AG04450 (cell line): ENCODE measurements at places on chromosomes 12 and 14. TPM values are rescaled to one million over a fixed set of nuclear protein-coding genes. Genes with fewer than 3 reads are reported as not detected.

- peak; percentile 83 for DNase-seq
Measured at GRCh38 chr12:93174048-93174447, 203.7 kb upstream of the NUDT4 start.

DNA sequence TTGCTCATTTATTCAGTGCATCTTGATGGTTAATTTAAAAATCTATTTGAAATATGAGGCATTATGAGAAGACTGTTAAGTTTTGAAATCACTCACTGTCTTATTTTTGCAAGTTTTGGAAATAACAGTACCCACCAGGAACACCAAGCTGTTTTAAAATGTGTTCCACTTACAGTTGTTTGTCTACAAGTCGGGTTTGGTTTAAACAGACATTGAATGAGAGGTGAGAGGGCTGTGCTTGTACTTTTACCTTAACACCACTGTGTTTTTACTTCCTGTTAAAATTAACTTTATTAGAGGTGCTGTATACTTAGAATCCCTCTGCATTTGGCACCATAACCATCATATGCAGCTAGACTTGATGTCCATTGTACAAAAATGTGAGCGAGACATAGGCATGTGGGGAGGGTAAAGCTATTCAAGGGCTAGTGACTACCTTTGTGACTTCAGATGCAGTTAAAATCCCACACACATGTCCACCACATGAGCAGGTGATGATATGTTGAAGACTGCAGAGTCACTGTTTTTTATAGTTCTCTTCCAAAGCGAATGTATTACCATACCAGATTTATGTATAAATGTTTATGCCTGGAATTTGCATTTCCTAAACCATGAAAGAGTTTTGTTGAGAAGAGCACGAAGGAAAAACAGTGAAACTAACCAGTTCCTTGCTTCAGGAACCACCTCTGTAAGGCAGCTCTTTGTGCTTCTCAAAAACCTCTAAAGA is 12.9 kb downstream of the ELK3 start:
- DNase-seq = no peak

- no peak for DNase-seq
Measured at GRCh38 chr12:114213055-114213581, 192.8 kb downstream of the TBX5 start.

The ZNF268 gene
- 16.1 TPM in 2 replicates for polyA plus RNA-seq

DNA sequence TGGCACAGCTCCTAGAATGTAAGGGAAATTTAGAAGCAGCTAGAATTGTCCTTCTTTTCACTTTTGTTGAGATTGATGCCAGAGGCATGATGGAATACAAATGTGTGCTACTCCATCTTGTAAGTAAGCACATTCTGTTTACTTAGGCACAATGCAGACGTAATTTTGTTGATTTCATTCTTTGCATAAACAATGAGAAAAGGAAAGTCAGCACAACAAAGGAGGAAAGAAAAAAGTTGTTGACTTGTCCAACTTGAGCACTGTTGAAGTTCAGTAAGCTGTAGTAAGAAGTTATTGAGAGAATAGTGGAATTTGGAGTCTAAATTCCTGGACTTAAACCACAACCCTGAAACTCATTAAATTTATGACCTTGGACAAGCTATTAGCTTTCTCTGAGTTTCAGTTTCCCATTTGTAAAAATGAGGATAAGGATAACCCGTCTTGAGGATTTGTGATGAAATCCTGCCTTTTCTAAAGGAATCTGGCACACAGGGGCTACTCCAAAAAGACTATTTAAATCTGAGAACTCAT is 19.4 kb upstream of the CNTN1 start:
- no peak for DNase-seq

DNA sequence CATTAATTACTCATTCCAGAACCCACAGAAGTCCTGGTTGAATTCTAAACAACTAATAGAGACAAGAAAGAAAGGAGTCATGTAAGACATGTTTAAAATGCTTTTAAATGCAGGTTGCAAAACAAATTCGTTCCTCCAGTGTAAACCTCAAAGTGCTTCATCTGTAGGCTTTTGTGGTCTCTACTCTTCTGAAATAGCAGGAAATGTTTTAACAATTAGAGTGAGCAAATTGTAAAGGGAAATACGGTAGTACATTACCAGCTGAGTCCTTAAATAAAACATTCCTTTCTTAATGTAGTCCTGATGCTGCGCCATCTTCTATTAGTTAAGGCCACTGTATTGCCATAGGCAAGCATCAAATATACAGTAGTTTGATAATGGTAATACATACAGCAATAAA is 1934.2 kb upstream of the SEL1L start:
- no peak for DNase-seq

- DNase-seq = no peak
Measured at GRCh38 chr12:13141686-13142085, 38.2 kb upstream of the GSG1 start.

DNA sequence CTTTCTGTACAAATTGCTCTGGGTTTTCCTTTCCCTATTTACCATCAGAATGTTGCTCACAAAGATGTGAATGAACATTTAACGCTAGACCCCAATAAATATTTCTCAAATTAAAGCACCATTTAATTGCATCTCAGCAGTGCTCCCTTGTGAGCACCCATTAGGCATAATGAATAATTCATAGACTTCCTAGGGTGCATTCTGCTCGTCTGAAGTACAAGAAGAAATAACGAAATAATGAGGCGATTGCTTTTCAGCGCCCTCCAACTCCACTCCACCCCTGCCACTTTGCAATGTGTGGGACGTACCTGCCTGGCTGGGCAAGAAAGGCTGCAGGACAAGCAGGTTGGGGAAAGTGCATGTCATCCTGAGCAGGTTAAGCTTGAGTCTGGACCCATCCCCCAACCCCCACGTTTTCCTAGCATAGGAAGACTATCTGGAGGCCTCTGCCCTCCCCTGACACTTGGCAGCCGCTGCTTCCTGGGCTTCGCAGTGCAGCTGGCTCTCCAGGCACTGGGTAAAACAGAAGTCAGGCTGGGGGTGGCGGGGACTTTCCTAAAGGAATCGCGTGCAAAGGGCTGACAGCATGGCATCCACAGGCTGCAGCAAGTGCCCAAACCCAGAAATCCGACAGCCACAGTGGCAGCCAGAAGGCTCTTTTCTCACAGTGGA is 253.7 kb downstream of the DUSP6 start:
- no peak for DNase-seq

DNA sequence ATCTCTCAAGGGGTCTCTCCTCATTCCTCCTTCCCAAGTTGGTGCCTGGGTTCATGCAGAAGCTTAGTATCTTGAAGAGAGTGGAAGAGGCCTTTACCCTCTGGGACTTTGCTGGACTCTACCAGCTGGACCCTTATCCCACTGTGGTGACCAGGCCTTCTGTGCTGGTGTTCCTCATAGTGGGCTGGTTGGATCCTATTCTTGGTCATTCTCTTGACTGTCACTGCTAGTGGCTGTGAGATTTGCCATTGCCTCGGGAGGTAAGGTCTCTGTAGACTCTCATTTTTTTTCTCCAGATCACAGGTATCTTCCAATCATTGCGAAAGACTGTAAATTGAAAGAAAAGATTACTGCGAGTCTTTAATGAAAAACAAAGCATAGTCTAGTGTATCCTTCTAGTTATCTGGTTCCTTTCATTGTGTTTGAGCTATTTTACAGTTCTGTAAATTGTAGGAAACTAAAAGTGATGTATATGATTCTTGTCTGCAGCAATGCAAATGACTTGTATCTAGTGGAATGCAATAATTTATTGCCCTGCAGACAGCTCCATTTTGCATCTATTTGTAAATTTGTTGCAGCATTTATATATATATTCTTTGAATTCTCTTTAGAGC is 217.9 kb downstream of the AEBP2 start:
- DNase-seq = no peak

GRCh38 chr12:92408072-92408900 is 262.6 kb upstream of the BTG1 start:
- DNase-seq = no peak

GRCh38 chr12:109494348-109494881 is 17.0 kb downstream of the UBE3B start:
- DNase-seq = no peak

- no peak for DNase-seq
Measured at GRCh38 chr14:73290279-73290678, 53.0 kb downstream of the PAPLN start.

The PRH2 gene
- 0.16 TPM in 1 of 2 replicates, not detected in the other for polyA plus RNA-seq

GRCh38 chr14:84003346-84003745 is 1526.6 kb upstream of the FLRT2 start:
- DNase-seq = no peak

GRCh38 chr12:2949411-2949810 is 9.8 kb upstream of the TEAD4 start:
- no peak for DNase-seq

The TAS2R13 gene
- polyA plus RNA-seq = 0.10 and 0.16 TPM in 2 replicates

GRCh38 chr14:64958201-64958600 is 13.9 kb downstream of the RAB15 start:
- DNase-seq = no peak

GRCh38 chr12:48794870-48795269 is 6.0 kb upstream of the ADCY6 start:
- DNase-seq = no peak

- DNase-seq = no peak
Measured at GRCh38 chr12:98513379-98514322, 1.7 kb upstream of the TMPO start.

GRCh38 chr12:81022531-81022930 is 55.3 kb upstream of the ACSS3 start:
- DNase-seq = no peak

The TRHDE gene
- 71.1 and 90.7 TPM in 2 replicates for polyA plus RNA-seq

DNA sequence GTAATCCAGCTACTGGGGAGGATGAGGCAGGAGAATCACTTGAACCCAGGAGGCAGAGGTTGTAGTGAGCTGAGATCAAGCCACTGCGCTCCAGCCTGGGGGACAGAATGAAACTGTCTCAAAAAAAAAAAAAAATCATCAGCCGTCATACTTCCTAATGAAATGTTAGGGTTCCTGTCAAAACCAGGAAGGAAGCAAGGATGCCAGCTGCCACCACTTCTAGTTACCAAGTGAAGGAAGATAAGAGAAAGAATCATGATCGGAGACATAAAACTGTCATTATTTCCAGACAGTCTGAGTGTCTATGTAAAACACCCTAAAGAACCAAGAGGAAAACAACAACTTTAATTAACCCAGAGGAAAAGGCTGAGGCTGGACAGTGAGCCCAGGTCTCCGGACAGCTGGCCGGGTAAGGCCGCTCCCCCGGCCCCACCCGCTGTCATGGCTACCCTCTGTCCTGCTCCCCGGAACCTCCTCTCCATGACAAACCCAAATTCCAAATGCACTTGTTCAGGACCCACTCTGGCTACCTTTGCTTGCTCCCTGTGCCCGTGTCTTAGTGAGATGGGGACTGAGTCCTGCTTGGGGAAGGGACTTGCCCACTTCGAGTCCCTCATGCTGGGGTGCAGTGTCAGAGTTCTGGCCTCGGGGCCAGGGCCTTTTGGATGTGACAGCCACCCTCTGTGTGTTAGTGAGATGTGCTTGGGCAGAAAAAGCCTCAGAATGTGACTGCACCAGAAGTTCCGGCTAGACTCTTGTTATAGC is 29.0 kb downstream of the SLC6A12 start:
- DNase-seq = no peak

DNA sequence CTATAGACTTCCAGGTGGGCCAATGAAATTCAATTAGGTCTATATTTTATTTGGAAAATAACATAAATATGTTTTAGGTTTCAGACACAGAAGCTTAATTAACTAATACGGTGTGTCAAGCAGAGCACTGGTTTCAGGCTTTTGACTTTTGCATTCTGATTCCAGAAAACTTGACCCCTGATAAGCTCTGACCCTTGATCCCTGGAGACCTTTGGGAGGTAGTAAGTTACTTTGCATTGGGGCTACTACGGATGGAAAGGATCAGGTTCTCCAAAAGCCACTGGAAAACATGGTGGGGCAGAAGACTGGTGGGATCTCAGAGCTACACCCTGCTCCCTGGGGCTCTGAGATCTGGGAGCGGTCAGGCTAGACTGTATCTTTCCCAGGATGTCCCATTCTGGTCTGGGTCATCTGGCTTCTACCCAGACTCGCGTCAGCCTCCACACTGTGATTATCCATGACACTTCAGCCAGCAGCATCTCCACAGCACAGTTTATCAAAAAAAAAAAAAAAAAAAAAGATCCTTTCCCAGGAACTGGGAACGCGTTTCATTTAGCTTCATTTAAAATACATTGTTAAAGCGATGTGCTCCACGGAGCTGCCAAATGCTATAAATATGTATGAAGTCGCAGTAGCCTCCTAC is 17.8 kb upstream of the EMP1 start:
- no peak for DNase-seq

- no peak for DNase-seq
Measured at GRCh38 chr14:77311217-77311616, 9.5 kb downstream of the POMT2 start.

GRCh38 chr12:77893918-77894317 is 63.2 kb downstream of the NAV3 start:
- DNase-seq = no peak

- no peak for DNase-seq
Measured at GRCh38 chr14:45136399-45136798, 669 bp downstream of the FANCM start.
